GM04503 (cell line): ENCODE measurements at places on chromosomes 2 and 18.

DNA sequence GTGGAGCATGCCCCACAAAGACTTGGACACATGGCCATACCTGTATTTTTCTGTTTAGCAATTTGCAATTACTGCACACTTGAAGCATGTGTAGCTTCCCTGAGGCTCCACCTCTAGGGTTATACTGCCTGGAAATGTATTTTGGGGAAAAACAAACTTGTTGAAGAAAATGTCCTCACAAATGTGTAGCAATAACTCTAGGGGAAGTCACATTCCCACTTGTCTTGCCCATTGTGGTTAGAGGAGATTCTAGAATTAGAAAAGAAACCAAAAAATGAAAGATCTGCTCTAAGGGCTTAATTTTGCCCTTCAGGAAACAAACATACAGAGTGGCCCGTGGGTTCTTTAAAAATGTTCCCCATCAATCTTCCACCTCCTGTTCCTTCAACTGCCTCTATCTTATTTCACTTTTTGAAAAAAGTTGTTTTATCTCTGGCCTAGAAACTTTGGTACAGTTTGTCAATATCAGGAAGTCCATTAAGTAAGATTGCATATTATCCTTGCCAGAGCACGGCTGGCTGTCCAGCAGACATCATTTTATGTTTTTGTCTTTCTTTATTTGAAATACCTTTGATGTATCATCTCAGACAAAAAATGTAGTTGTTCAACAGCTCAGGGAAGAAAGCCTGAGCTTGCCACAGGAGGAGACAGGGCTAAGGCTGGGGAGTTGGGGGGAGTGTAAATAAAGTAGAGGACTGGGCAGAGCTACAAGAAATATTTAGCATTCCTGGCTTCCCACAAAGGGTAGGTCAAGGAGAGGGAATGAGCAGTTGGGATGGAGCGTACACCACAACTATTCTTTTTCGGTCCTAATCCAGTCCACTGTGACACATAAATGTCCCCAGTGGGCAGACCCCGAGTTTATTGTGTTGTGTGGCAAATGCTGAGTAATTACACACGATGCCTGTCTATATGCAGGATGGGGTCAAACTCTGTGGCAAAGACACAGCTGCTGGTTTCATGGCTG is 96.8 kb upstream of the CDC42EP3 start:
- peak; percentile 98 for DNase-seq

DNA sequence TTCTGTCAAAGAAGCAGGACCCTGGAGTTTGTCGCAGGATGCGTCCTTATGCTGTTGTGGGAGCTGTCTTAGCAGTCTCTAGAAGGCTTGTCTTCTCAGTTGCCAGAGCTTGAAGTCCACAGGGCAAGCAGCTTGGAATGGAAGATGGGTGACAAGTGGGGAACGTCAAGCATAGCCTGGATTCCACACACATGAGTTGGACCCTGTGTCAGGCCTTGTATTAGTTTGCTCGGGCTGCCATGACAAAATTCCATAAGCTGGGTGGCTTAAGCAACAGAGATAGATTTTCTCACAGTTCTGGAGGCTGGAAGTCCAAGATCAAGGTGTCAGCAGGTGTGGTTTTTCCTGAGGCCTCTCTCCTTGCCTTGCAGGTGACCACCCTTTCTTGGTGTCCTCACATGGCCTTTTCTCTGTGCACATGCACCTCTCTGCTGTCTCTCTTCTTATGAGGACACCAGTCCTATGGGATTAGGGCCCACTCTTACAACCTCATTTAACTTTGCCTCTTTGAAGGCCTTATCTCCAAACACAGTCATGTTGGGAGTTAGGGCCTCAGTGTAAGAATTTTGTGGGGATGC is 51.3 kb downstream of the THNSL2 start:
- no peak for DNase-seq

- no peak for DNase-seq
These were observed 704.0 kb downstream of the RNF144A start for GRCh38 chr2:7621018-7621814.

GRCh38 chr18:36580874-36581750 is 247.7 kb downstream of the TPGS2 start:
- DNase-seq, result peak; percentile 56

DNA sequence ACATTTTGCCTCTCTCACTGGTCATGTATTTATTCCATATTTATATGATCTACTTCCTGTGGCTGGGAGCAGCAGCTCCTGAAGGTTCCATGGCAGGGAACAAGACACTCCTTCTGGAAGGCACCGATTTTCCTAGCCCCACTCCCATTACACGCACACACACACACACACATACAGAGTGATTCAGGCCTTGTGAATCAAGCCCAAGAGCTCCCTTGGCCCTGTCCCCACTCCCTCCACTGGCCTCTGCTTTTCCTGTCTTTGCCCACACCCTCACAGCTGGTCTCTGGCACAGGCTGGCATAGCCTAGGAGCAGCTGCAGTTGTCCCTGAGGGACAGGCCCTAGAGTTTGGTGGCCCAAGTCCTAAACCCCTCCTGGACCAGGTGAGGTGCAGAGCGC is 201.7 kb downstream of the NAPG start:
- no peak for DNase-seq

DNA sequence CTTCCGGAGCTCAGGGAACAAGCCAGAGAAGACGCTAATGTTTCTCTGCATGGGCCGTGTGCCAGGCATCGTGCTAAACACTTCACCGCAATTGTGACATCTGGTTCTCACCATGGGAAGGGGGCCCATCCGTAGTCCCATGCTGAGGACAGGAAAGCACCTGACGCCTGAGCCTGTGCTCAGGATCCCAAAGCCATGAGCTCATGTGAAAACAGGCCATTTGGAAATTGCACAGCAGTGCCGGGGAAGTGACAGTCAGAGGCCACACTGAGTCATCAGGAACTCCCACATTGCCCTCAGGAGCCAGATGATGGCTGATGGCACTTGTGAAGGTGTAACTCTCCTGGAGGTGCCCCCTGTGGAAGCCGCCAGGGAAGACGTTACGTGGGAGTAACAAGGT is 141.0 kb downstream of the INHBB start:
- no peak for DNase-seq

DNA sequence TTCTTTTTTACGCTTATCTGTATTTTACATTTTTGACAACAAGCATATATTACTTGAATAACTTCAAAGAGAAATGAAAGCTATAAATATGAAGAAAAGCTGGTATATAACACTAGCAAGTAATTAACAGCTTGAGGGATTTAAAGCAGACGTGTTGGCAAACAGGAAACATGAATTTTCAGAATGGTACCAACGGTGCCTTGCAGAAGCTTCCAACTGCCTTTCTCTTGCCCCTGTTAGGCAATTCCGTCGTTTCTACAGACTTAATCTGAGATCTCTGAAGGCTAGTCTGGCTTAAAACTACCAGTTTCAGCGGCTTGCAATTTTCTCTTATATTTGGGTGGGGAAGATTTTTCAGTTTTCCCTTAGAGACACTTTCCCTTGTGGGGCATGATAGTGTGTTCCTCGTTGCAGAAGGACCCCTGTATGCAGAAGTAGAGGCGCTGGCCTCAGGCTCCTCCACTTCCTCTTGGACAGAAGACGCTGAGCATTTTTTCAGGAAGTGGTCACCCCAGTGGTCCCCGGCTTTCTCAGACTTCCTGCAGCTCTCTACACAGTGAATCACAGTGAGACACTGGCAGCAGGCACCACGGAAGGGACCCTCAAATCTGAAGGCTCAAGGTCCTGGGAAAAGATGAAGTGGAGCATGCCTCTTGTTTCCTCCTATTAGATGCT is 56.2 kb upstream of the SLC16A14 start:
- DNase-seq, result no peak

DNA sequence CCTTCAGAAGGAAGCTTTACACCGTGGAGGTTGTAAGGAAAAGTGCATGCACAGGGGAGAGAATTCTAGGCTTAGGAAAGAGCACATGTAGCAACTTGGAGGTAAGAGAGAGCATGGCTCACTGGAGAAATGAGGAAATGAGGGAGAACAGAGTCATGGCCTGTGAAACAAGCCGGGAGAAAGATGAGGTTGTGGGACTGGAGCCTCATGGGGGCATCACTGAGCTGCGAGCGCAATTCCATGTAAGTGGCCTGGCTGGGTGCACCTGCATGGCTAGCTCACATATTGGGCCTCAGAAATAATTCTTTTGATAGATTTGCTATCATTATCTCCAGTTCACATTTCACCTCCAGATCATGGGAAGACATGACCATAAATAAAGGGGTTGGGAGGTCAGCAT is 785.5 kb upstream of the RAB6C start:
- DNase-seq, result no peak

GRCh38 chr2:20436716-20437470 is 10.0 kb upstream of the RHOB start:
- DNase-seq, result no peak

- no peak for DNase-seq
These were observed 69.1 kb upstream of the SLC39A10 start for GRCh38 chr2:195587966-195588365.

- no peak for DNase-seq
These were observed 170.0 kb downstream of the AGAP1 start for GRCh38 chr2:235663875-235664274.

DNA sequence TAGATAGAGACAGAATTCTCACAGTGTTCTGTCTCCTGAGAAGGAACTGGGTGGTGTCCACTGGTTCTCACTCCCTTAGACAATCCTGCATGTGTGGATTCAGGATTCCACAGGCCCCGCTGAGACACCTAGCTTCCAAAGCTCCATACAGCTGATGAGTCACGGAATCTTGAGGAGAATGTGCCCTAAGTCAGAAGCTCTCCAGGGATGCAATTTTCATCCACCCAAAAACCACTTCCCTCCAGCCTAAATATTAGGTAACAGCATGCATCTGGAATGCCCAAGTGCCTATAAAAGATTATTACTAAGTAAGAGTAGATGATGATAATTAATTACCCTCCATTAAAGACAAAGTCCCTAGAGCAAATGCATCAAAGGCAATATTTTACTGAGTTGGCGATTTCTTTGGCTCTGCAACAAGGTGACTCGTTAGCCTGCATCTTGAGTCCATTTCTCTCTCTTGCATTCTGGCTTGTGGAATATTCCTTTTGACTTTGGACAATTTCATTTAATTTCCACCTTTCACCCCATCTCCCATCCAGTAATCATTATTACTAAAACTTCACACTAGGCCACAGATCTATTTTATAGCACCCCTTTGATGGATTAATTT is 475.1 kb downstream of the TNS1 start:
- peak; percentile 67 for DNase-seq

DNA sequence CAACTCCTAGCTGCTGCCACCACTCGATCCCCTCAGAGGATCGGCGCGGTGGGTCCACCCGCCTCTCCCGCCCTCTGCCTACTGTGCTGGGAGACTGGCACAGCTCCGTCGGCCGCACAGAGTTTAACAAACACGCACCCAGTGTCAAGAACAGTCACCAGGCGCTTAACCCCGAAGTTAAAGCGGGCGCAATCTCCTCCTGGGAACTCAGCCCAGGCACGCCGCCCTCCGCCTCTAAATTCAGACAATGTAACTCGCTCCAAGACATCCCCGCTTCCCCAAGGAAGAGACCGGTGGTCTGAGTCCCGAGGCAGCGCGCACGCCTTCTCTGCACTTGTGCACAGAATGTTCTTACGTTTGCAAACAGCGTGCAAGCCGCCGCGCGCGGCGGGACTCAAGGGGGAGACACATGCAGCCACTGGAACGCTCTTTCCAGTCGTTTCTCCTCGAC is 533 bp downstream of the CXCR4 start:
- DNase-seq, result no peak

DNA sequence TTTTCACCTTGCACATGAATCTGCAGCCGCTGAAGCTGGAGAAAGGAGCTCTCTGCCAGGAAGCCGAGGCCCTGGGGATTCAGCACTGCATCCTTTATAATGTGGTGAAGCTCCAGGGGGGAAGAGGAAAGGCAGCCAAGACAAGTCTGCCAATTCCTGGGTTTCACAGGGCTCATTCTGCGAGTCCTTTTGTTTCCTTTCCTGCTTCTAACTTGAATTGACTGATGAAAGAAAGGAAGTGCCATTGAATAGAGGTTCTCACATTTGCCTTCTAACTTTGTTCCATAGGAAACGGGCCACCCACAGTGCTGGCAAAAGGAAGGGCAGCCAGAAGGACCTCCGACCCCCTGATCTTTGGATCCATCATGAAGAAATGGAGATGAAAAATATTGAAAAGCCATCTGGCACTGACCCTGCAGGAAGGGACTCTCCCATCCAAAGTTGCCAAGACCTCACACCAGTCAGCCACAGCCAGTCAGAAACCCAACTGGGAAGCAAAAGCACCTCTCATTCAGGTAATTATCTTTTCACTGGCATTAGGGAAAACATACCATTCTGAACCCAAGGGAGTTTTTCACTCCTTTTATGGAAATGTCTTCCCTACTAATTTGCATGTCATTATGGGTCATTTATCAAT is 765.4 kb downstream of the MBD2 start:
- DNase-seq, result no peak

- no peak for DNase-seq
These were observed 306.5 kb upstream of the ZNF521 start for GRCh38 chr18:25658476-25658875.

GRCh38 chr2:75709297-75709696 is 1.4 kb downstream of the GCFC2 start:
- DNase-seq, result no peak

DNA sequence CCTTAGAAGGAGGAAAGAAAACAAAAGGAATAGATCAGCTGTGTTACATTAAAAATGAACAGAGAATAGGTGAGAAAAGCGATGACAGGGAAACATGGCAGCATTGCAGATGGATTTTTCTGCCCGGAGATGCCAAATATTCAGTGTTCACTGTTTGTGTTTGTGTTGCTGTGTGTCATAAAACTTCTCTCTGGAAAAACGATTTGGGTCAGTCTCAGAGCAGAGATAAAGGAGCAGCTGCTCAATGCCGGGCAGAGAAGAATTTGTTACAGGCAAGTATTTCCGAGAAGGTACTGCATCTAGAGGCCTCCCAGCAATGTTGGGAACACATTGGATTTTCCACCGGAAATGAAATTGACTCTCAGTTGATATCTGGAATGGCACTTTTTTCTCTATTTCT is 156.4 kb upstream of the KLHL14 start:
- no peak for DNase-seq

DNA sequence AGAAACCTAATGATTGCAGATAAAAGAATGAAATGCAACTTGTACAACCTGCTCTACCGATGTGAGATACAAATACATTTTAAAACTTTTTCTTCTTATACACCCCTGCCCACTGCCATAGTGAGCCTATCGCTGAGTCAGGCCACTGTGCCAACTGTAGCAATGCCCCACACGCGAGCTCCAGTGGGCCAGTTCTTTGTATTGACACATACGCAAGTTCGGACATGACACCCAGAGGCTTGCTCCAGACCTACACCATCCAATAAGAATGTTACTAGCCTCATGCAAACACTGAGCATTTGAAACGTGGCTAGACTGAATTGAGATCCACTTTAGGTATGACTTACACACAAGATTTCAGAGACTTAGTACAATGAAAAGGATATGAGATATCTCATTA is 340.1 kb downstream of the ARHGAP15 start:
- no peak for DNase-seq

DNA sequence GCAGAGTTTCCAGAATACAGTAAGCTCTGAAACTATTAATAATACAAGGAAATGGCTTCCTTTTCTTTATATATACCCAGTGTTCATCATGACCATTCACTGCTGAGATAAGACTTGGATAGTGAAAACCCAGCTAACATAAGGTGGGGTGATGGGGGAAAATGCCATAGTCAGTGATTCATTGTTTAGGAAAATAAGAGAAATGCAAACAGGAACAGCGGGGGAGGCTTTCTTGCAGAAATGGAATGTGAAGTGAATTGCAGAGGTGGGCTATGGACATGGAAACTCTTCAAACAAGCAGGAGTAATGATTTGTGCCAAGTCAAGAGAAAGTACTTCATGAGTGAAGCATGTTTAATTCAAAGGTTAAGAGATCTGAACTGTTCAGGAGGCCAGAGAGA is 519.4 kb downstream of the TDRD15 start:
- no peak for DNase-seq

GRCh38 chr2:99821572-99821971 is 320.8 kb downstream of the AFF3 start:
- DNase-seq, result no peak
